Stimulated activated CD8-positive, alpha-beta memory T cell treated with anti-CD3 and anti-CD28 coated beads, Interleukin-2, amount 100 ng/mL, for 1 hour (primary cell): ENCODE measurements at places on chromosomes 5 and 9.

DNA sequence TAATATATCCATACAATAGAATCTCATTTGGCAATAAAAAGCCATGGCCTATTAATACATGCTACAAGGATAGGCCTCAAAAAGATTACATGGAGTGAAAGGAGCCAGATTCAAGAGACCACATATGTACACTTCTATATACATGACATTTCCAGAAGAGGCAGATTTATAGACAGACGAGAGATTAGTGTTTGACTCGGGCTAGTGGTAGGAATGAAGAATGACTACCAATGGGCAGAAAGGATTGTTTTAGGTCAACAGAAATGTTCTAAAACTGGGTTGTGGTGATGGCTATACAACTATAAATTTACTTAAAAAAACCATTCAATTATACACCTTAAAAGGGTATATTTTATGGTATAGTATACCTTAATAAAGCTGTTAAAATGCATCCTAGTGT is 41.9 kb downstream of the SETX start:
- DNase-seq = no peak

DNA sequence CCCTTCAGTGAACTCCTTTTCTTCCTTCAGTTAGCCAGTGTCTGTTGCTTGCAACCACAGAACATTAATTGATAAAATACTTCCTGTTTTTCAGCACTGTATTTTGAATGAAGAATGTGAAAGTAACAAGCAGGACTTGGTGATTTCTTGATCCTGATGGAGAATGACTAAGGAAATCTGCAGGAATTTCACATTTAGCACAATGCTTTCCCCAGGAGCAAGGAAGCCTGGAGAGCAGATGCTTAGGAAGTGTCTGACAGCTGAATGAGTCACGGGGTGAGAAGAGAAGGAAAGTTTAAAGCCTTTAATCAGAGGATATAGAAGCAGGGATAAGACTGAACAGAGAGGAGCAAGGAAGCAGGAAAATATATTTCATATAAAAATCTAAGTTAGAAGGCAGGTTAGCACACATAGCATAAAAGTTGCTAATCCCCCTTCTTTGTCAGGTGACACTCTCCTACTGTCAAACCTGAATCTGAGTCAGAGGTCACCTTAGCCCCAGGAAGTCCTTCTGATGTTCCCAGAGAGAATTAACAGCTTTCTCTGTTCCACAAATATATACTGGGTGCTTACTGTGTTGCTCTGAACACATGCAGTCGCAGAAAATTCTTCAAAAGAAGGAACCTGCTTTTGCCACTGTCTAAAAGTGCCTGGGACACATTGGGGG is 59.7 kb downstream of the GNA14 start:
- DNase-seq = no peak

DNA sequence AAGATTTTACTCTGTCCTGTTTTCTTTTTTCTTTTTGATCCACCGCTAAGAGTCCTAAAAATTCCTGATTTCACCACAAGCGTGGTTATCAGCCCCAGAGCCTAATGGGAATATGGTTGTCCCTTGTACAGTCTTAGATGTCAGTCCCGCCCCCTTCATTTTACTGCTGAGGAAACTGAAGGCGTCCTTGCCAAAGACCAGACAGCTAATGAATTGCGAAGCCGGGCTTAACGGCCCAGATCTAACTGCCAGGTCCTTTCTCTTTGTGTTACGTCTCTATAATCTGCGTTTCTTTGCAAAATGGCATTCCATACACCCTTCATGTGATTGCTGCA is 497 bp downstream of the NSA2 start:
- no peak for DNase-seq

DNA sequence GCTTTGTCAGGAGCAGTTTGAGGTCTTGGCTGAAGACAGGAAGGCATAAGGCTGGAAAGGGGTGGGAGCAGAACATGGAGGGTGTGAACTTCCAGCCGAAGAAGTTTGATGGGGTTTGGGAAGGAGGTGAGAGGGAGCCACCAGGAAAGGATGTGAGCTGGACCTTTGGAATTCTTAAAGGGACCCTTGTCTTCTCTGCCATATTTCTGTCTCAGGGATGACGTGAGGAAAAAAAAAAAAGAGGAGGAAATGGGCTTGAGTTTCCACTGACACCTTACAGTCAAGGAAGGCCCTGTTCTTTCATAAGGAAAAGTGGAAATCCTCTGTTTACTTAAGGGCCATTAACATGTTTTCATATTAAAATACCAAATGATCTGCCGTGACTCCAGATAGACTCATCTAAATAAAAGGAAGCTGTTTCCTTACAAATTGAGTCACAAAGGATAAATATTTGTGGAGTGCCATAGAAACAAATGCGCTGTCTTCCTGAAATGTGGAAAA is 132.1 kb downstream of the PALM2AKAP2 start:
- DNase-seq = no peak

- no peak for DNase-seq
Measured at GRCh38 chr9:18710065-18710464, 236.1 kb downstream of the ADAMTSL1 start.

GRCh38 chr9:72775570-72775969 is 177.3 kb downstream of the ALDH1A1 start:
- DNase-seq = no peak

GRCh38 chr5:145978708-145979107 is 42.3 kb downstream of the SH3RF2 start:
- no peak for DNase-seq

GRCh38 chr5:158606233-158606632 is 493.5 kb downstream of the EBF1 start:
- DNase-seq = no peak
